Activated CD8-positive, alpha-beta memory T cell treated with anti-CD3 and anti-CD28 coated beads, Interleukin-2, amount 10 ng/mL, durations not matched to agents 7 days and 5 days (primary cell): ENCODE measurements at places on chromosomes 13 and 19. TPM values are rescaled to one million over a fixed set of nuclear protein-coding genes. Genes with fewer than 3 reads are reported as not detected.

DIAPH3 gene
- 34.7 TPM for total RNA-seq

GRCh38 chr13:113149711-113150549, 8.5 kb upstream of the PROZ start:
- DNase-seq = no peak

DNA sequence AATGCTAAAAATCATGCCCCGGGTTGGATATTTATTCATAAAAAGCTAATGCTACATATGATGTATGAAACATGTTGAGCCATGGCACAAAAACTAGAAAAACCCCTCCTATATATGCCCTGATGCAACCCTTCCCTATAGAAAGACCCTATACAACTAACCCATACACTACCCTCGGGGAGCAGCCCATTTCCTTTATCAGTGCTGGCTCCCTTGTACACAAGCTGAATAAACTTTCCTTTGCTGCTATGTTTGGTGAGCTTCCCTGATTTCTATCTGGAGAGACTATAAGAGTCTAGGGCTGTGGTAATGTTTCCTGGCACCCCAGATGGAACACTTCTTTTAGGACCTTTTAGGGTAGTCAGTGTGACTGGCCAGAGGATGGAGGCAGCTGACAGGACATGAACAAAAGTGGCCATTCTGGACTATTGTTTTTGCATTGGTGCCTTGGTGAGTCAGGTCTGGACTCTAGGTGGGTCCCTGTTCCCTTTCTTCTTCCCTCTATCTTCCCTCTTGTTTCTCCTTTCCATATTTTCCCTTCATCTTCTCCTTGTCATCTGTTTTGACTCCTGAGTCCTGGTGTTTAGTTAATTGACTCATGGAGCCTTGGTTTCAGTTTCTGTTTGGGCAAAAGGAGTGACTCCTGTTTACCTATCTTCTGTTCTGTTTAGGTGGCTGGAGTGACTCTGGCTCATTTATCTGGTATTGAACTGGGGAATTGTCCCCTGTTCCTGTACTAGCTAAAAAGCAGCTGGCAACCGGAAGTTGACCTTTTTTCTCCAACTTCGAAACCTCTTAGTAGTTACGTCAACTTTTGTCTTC, 1321.8 kb upstream of the PCDH9 start:
- no peak for DNase-seq

GRCh38 chr13:59197397-59197796, 966.3 kb downstream of the DIAPH3 start:
- no peak for DNase-seq

DNA sequence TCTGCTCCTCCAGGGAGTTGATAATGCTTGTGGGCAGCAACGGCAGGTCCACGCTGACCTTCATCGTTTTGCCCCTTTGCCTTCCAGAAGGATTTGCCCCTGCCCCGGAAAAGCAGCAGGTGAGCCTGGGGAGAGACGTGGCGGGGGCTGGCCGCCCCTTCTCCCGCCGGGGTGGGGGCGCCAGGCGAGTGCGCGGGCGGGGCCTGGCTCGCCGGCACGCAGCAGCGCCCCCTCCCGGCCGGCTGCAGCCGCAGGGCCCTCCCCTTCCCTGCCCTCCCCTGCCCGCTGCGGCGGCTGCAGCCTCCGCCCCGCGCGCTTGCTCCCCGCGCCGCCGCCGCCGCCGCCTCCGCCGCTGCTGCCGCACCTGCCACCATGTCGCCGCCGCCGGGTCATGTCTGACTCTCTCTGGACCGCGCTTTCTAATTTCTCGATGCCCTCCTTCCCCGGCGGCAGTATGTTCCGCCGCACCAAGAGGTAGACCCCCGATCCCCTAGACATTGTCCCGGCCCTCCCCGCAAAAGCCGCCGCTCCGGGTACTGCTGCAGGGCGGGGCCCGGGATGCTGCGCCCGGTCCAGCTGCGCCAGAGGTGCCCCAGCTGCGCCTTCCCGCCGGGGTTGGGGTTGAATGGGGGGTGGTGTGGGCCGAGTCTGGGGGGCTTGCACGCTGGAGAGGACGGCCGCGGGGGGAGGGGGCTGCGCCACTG, at the start of gene MAST1:
Gene MAST1 (plus strand): TSS at position 334 of the 704 bp plus-strand sequence. CDS start 58 bp downstream, at position 392.
- peak; percentile 57 for DNase-seq
